ENCODE measurements at places on chromosomes 2 and 18.

GRCh38 chr2:202376460-202377206 is 506 bp downstream of the BMPR2 start:
- DNase-seq, result peak; percentile 49

DNA sequence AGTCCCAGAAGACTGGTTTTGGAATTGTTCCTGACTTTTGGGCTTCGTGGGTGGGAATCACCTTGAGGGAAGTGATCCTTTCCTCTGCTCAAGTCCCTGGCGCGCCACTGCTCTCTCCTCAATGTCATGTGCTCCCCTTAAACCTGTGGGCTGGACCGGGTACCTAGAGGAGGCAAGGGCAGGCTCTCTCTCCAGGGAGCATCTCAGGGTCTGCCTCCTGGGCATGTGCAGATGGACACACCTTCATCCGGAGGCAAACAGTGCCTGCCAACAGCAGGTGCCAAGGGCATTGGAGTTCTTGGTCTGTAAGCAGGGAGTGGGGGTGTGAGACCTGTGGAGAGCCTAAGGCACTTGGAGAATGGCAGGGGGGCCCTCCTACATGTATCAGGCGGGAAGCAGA is 142.6 kb downstream of the INHBB start:
- no peak for DNase-seq

- no peak for DNase-seq
Observed at GRCh38 chr2:189553504-189554088, 27.0 kb downstream of the SLC40A1 start.

DNA sequence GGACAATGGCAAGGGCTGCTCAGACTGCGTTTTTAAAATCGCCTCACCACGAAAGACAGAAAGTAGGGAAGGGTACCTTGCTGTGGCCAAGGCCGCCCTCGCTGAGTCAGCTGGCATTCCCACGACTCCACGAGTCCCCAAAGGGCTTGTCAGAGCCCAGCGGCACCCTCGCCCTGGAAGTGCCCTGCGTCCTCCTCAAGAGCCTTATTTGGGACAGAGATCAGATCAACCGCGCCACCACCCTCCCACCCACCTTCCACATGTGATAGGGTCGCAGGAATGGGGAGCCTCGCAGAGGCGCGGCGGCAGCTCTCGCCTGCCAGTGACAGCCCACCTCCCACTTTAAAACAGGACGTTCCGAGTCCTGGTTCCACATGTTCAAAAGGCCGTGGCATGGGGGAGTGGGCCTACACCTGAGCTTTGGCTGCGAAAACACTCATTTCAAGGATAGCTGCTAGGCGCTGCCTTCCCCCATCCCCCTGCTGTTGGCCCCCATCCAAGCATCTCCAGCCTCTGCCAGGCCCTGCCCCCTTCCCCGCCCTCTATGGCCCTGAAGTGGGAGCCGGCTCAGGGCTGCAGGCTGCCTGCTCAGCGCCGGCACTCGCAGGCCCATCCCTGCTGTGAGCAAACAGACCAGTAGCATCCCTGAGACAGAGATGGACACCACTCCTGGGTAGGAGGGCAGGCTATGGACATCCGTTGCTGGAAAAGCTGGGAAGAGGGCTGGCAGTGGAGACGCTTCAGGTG is 38.1 kb upstream of the ARHGEF4 start:
- peak; percentile 54 for DNase-seq

DNA sequence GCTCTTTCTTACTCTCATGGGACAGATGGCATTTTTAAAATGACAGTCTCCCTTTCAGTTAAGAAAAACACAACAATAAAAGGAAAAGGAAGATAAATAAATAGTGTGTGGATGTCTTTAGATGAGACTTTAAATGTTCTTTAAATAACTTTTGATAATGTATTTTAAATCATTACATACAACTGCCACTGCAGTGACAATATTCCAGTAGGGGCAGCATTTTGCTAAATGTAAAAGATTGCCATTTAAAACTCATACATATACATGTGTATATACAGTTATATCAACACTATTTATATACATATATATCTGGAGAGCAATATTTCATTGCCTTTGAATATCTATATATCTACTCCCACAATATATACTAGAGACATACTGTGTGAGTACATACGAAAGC is 90.7 kb downstream of the INO80D start:
- DNase-seq, result no peak

- DNase-seq, result no peak
Observed at GRCh38 chr18:38033282-38033681, 467.7 kb upstream of the CELF4 start.

- no peak for DNase-seq
Observed at GRCh38 chr2:84687498-84688149, 171.3 kb downstream of the DNAH6 start.

DNA sequence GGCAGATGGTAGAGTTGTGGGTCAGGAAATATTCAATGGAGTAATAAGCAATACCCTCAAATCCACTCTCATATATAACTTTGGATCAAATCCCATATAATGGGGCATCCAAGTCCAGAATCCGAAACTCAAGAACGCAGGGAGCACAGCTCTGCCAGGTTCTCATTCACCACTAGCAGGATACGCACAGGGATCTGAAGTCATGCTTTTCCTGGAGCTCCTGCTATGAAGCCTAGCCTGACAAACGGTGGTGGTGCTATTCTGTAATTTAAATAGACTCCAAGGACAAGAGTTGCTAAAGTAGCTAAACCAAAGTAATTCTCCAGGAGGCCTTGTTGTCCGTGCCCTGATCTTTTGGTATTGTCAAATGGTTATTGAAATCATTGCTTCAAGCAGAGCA is 264.8 kb downstream of the SLC8A1 start:
- no peak for DNase-seq

- no peak for DNase-seq
Observed at GRCh38 chr2:46470114-46470628, 9.2 kb upstream of the TMEM247 start.

- DNase-seq, result no peak
Observed at GRCh38 chr2:230827774-230828271, 36.9 kb upstream of the ITM2C start.

GRCh38 chr2:26585966-26586365 is 55.2 kb downstream of the CIB4 start:
- DNase-seq, result no peak

DNA sequence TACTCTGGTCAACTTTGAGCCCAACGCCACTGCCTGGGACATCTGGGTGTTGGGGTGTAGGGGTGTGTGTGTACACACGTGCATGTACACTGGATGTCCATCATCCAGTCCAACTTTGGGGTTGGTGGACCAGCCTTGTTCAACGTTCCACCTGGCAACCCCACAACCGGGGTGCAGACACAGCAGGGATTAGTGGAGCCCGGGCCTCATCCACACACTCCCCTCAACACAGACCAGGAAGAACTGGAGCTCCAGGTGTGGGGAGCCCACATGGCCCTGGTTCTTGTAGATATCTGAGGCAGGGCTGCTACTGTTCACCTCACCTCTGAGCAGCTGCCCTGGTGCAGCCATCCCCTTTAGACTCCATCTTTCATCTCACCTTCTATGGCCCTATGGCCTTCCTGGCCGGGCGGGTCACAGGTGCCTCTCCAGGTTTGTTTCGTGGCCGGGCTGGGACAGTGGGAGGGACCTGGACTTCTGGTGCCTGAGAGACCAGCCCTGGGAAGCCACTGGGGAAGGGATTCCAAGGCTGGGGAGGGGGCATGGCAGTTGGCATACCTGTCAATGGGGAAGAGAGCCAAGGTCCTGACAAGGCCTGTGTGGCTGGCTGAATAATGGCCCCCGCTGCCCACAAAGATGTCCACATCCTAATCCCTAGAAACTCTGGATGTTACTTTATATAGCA is 7.5 kb downstream of the NEU2 start:
- no peak for DNase-seq

- no peak for DNase-seq
Observed at GRCh38 chr2:163637871-163638270, 97.9 kb downstream of the FIGN start.

GRCh38 chr18:58394602-58395425 is 234.1 kb downstream of the ALPK2 start:
- peak; percentile 55 for DNase-seq

DNA sequence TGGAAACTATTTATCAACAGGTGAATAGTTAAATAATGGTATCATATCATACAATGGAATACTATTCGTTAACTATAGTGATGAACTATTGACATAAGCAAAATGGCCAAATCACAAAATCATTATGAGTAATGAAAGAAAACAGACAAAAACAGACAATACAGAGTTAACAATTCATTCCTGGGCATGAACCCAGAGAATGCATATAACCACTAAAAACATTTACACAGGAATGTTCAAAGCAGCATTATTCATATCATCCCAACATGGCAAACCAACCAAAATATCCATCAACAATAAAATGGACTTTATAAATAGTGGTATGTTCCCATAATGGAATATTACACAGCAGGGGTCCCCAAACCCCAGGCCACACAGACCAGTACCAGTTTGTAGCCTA is 131.2 kb upstream of the CYP1B1 start:
- peak; percentile 41 for DNase-seq

- no peak for DNase-seq
Observed at GRCh38 chr2:191985740-191986139, 138.9 kb upstream of the CAVIN2 start.

DNA sequence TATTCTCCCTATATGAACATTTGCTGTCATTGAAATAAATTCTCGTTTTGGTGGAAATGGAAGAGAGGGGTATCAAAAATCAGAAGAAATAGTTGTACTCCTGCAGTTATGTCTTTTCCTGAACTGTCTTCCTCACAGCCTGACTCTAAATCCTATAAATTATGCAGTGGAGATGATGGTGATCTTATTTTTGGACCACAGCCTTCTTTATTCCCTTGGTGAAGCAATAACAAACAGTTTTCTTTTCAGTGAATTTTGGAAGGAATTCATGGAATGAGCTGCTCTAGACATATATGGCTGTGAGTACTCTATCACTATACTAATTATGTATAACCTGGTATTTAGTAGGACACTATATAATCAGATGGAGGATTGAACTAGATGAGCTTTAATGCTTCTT is 1.7 kb upstream of the SLC25A12 start:
- no peak for DNase-seq

GRCh38 chr2:153405196-153405595 is 73.4 kb downstream of the RPRM start:
- no peak for DNase-seq

GRCh38 chr2:14944562-14945346 is 312.2 kb downstream of the LRATD1 start:
- DNase-seq, result no peak

- DNase-seq, result no peak
Observed at GRCh38 chr2:29776406-29776805, 145.0 kb downstream of the ALK start.

- no peak for DNase-seq
Observed at GRCh38 chr2:155630760-155631159, 701.8 kb downstream of the NR4A2 start.

DNA sequence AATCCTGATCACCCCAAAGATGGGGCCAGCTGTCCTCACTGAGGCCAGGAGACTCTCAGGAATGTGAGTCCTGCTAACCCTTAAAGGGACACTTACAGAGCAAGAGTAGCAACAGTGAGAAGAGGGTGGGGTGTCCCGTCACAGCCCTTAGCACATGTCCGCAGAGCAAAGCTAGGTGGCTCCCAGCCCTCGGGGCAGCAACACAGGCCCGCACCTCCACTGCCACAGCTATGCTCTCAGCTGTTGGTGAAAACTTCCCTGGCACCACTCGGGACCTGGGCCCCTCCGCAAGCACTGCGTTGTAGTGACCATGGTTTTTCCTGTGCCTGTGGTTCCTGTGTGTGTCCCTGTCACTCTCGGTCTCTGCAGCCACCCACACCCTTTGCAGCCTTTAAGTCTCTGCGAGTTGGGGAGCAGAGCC is 76.4 kb upstream of the UXS1 start:
- no peak for DNase-seq

GRCh38 chr2:232502911-232503808 is 15.5 kb upstream of the ECEL1 start:
- DNase-seq, result no peak

DNA sequence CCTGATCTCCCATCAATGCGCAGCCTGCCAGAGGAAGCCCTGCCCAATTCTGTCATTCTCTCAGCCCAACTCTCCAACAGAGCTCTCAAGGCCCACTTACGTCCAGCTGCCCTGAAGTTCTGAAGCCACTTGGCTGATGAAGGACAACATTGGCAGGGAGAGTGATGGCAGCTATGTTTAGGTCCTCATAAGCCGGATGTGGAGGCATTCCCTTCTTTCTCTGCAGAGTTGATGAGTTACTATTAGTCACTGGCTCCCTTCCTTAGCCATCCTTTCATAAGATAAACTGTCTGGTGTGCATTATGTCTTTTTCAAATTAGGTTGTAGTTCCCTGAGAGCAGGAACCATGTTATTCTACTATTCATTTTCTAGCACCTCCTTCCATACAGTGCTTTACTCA is 22.5 kb upstream of the TACR1 start:
- peak; percentile 41 for DNase-seq
